NB4 (cell line): ENCODE measurements at places on chromosomes 6 and 20.

DNA sequence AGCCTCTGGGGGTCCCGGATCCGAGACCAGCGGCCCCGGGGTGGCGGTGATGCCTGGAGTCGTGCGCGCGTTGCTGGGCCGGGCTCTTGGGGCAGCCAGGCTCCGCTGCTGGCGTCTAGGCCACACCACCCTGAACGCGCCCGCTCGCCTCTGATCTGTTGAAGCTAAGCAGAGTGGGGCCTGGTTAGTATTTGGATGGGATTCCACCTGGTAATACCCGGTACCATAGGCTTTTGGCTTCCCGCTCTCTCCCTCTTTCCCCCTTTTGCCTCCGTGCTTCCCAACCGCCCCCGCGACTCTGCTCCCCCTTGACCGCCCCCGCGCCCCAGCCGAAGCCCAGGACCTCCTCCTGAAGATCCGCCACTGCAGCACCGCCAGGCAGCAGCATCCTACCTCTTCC is 1383.5 kb upstream of the DEFB115 start:
- peak; percentile 69 for DNase-seq

- DNase-seq: no peak
These were observed 245.9 kb upstream of the HS3ST5 start for GRCh38 chr6:114588726-114589125.

GRCh38 chr20:40568200-40568599 is 120.8 kb downstream of the MAFB start:
- no peak for DNase-seq

DNA sequence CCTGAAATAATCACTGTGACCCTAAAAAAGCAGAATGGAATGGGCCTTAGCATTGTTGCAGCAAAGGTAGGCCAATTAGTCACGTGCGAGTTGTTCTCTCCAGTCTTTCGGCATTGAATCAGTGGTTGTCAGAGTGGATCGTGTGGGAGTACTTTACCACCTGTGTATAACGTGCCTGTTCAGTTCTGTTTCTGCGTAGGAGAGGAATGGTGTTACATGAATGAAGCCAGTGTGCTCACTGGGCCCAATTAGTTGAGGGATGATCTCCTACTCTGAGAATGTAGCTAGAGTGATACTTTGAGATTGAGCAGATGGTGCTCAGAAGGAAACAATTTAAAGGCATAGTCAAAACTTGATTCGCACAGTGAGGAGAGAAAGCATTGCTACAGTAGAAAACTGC is 72.4 kb upstream of the KIF25 start:
- no peak for DNase-seq

DNA sequence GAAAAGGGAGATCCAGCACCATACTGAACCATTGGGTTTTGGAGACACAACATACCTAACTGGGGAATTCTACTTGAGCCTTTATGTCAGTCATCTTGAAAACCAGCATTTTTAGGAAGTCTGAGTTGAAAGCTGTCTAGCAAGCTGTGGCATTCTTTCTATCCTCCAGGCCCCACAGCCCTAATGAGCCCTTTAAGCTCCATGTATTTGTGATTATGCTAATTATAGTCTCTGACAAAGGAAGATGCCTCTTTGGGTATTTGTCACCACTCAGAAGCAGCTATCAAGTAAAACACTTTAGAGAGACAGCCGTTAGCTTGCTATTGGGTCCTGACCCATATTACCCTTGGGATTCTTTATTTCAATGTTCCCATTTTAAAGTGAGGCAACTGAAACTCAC is 159.5 kb upstream of the MANEA start:
- DNase-seq: no peak

- DNase-seq: no peak
These were observed 235.7 kb downstream of the MYLK4 start for GRCh38 chr6:2514965-2515543.

- no peak for DNase-seq
These were observed 105.4 kb upstream of the ESR1 start for GRCh38 chr6:151701911-151702562.

GRCh38 chr6:165808021-165808420 is 145.0 kb upstream of the PDE10A start:
- DNase-seq: no peak

GRCh38 chr6:33301877-33302276 is 3.1 kb upstream of the RGL2 start:
- no peak for DNase-seq

DNA sequence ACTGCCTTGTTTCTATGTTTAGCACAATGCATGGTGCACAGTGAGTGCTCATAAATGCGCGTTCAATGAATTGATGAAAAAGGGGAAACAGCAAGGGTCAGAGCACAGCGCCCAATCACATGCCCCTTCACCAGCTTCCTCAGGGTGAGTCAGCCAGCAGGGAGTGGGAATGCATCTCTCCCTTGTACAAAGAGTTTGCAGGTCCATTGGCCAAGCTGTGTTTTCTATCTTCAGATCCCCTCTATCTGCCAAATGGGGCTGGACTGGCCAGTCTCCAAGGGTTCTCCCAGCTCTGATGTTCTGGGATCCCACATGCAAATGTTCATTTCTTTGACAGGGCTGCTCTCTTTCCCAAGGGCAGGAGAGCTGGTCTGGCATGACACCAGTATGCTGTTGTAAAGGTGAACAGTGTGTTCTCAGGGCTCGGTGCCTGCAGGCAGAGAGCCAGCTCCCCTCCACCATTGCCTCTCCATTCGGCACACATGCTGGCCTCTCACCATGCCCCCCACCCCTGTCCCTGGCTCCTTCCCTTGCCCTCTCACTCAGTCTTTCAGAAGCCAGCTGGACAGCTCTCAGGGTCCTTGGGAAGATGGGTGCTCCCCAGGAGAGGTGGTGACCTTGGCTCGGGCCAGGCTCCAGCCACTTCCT is 25.0 kb downstream of the ANGPT4 start:
- peak; percentile 30 for DNase-seq

DNA sequence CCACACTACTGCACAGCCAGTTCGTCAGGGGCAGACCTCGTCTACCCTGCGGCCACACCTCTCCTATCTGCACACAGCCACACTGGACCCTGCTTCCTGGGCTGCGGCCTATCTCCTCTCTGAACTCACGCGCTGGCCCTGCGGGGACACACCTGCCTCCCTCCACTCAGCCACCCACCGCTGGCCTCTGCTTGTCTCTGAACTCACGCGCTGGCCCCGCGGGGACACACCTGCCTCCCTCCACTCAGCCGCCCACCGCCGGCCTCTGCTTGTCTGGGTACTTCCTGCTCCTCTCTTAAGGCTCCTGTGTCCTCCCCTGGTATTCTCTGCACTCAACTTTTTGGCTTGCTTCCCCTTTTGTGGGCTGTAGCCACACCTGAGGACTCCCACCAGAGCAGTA is 52.3 kb downstream of the HUS1B start:
- DNase-seq: no peak

DNA sequence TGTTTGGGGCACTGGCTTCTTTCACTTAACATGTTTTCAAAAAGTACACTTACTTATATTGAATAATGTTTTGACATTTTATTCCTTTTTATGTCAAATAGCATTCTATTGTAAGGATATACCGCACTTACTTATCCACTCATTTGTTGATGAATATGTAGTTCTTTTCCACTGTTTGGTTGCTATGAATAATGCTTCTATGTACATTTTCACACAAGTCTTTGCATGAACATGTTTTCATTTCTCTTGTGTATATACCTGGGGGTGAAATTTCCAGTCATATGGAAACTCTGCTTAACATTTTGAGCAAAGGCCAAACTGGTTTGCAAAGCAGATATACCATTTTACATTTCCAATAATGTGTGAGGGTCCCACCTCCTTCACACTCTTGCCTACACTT is 202.3 kb upstream of the GGTLC1 start:
- DNase-seq: no peak

DNA sequence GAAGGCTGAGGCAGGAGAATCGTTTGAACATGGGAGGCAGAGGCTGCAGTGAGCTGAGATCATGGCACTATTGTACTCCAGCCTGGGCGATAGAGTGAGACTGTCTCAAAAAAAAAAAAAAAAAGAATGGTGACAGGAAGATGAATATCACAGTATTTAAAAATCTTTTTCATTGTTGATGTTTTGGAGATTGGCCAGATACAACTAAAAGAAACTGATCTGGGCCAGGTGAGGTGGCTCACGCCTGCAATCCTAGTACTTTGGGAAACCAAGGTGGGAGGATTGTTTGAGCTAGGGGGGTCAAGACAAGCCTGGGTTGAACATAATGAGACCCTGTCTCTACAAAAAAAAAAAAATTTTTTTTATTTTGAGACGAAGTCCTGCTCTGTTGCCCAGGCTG is 52.1 kb downstream of the TRAF3IP2 start:
- DNase-seq: no peak

GRCh38 chr6:136085370-136086115 is 164.6 kb downstream of the MTFR2 start:
- no peak for DNase-seq

- no peak for DNase-seq
These were observed 4.9 kb downstream of the GPR31 start for GRCh38 chr6:167152862-167153261.

DNA sequence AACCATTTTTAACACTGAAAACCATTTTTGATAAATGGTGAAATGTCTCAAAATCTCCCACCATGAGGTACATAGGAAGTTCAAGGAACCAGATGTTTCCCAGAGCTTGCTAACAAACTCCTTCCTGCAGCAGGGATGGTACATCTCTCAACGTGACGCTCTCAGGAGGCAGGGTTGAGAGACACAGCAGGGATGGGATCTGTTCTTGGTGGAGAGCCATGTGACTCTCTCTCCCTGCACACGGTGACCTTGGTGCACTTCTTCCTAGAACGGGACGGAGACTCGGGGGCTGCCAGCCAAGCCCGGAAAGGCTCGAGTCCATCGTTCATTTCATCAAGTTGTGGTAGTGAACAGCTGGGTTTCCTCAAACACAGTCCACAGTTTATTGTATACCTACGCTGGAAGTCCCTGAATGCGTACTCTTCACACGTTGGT is 94.2 kb downstream of the FAM50B start:
- no peak for DNase-seq

GRCh38 chr6:160005861-160006540 is 37.1 kb downstream of the IGF2R start:
- DNase-seq: no peak

DNA sequence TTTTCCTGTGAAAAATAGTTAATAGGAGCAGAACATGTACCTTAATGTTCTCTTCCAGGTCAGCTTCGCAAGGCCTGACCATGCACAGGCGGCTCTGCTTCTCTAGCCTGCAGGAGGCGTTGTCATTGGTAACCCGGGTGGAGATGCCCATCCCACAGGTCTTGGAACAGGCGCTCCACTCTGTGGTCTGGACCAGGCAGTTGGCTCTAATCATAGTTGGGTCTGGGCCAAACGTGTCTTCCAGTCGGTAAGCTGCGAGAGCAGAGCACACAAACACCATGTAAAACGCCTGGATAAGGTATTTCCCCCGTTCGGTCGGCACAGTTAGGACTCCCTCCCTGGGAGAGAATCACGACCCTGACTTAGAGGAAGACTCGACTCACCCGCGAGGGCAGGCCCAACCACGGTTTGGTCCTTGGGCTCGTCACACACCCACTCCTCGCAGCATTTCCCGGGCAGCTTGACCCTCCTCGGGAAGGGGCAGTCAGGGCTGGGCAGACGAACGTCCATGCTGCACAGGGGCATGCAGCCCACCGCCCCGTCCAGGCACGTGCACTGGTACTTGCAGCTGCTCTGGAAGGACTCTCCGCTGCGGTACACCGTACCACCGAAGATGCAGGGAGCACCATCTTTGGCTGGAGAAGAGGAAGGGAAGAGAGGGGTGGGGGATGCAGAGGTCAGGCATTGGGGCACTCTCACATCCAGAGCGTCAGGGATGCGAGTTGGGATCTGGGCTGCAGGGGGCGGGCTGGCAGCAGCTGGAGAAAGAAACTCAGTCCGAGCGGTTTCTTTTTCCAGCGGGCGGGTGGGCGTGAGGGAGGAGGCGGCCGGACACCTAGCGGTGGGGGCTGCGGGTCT is 1.0 kb downstream of the CCN2 start:
- DNase-seq: no peak

GRCh38 chr6:144277174-144277573 is 8.0 kb upstream of the UTRN start:
- DNase-seq: no peak

DNA sequence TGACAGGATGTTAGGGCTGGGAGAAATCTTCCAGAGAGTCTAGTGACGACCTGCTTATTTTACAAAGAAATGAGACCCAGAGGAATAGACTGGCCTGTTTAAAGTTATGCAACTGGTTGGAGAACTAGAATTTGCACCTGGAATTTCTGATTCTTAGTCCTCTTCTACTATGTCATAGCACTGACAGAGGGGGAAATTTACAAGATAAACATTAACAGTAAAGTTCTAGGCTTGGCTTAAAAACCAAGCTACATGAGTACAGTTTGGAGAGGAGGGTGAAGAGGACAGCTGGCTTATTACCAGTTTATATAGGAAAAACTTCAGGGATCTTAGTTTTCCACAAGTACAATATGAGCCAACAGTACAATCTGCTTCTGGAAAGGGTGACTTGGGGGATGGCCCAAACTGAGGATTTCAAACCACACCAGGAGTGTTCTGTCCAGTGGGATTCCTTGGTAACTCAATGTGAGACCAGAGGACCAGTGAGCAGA is 269.6 kb downstream of the CD109 start:
- no peak for DNase-seq

DNA sequence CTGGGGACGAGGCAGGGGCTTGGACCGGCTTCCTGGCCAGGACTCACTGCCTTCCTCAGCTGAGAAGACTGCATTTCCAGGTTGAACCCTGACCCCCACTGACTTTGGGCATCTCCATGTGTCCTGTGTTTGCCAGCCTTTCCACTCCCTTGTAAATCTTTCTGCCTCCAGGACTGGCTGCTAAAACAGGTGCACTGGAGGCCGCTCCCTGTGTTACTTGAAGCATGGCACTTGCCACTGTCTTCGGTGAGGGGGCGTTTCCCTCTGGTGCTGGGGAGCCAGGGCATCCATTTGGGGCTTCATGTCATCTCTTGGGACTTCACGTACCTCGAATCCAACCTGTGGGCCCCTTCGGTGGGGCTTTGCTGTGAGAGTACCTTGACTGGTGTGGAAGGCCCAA is 6.7 kb upstream of the RBM38 start:
- no peak for DNase-seq
